ENCODE measurements at places on chromosomes 11 and 22.

DNA sequence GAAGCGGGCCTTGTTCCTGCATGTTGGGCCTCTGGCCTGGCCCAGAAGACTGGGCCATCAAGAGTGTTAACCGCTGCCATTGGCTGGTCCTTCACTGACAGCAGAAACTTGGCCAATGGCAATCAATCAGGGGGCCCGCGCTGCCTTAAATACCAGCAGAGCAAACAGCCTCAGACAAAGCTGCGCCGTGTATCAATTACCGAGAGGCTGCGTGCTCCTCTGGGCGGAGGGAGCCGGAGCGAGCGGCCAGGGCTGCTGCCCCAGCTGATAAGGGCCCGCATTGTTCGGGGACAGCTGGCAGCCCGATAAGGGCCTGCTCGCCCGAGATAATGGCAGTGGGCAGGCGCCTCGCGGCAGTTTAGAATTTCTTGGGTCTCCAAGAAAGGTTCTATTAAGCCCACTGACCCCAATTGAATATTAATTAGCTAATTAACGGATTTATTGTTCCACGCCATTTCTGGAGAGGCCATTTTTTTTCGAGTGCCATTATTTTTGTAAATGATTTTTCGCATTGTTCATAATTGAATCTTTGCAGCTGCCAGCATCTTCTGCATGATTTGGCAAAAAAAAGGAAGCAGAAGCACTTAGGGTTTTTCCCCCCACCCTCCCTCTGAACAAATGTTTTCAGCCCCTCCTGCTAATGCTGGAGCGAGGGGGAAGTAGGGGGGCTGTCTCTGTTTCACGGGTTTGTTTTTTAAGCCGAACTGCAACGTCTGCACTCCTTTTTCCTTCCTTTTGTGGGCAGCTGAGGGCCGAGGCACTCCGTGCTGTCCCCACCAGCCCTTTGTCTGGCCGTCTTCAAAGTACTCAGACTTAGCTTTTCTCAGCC lies 37.6 kb upstream of the RIC3 start:
- DNase-seq = no peak

DNA sequence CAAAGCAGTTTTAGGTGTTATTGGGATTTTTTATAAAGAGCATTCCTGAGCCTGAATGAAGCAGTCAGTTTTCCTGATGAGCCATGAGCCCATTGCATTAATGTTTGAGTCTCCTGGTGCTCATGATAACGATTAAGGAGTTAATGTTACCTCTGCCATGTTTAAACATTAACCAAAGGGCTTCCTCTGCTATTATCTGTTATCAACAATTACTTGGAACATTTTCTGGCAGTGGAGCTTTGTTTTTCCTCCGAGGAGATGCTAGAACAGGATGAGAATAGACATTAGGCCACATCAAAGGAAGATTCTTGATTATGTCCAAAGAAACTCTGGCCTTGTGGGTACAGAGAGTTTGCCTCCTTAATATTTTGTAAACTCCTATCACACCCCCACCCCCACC lies 49.9 kb downstream of the ZNRF3 start:
- DNase-seq = no peak

- DNase-seq = no peak
These were observed 22.0 kb downstream of the RSPH14 start for GRCh38 chr22:23119494-23120414.

DNA sequence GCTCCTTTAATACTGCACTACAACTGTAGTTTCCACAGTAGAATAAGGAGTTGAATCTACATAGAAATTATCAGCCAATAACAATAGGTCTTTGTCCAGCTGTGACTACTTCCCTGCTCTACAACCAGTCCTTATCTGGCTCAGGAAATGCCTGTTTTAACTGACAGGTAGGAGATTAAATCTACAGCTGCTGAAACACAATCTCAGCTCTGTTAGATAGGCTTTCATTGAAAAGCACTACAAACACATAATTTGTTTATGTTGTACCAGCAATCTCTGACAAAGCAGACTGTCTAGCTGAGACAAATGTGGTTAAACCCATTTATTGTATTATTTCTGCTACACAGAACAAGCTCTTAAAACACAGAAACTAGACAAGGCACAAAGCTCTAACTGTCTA lies 230.0 kb downstream of the SOX6 start:
- DNase-seq = no peak

DNA sequence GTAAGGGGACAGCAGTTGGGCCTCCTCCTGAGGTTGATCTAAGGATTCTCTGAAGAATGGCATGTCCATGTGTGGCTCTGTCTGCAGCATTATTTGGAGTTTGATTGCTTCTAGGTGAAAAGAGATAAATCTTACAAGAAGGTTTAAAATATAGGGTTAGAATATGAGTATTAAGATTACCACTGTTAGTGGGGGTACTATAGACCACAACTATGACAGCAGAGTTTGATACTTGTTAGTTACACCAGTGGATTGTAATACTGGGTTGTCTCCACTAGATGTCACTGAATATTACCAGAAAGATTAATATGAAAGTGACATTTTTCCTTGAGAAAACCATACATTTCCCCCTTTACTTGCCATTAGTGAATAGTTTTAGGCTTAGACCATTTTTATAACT lies 47.9 kb downstream of the ZNF280B start:
- no peak for DNase-seq
